GOT3 (cell line): ENCODE measurements at places on chromosomes 6 and 20.

DNA sequence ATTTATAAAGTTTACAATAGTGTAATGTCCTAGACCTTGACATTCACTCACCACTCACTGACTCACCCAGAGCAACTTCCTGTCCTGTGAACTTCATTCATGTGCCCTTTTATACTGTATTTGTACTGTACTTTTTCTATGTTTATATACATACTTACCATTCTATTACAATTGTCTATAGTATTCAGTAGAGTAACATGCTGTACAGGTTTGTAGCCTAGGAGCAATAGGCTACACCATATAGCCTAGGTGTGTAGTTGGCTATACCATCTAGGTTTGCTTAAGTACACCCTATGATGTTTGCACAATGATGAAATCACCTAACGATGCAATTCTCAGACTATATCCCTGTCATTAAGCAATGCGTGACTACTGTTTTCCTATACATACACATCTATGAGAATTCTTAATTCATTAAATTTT, 17.5 kb downstream of the EDEM2 start:
- DNase-seq = no peak

GRCh38 chr6:155260686-155261085, 3.1 kb upstream of the CLDN20 start:
- DNase-seq = no peak

DNA sequence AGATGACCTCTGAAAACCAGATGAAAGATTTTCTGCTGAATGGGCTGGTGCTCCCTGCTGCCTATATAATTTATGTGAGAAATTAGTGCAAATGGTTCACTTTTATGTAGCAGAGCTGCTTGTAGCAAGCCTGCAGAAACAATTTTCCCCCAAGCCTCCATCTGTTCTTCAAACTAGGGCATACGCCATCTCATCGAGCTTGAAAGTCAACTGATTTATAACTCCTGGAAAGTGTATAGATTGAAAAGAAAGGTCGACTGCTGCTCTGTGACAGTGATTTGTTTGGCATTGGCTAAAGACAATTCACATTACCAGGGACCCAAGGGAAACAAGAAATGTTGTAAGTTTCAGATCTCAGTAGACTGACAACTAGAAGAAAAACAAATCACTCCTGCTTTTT, 93.3 kb downstream of the PACRG start:
- DNase-seq = no peak

GRCh38 chr6:30806581-30807183, 62.3 kb upstream of the IER3 start:
- no peak for DNase-seq

DNA sequence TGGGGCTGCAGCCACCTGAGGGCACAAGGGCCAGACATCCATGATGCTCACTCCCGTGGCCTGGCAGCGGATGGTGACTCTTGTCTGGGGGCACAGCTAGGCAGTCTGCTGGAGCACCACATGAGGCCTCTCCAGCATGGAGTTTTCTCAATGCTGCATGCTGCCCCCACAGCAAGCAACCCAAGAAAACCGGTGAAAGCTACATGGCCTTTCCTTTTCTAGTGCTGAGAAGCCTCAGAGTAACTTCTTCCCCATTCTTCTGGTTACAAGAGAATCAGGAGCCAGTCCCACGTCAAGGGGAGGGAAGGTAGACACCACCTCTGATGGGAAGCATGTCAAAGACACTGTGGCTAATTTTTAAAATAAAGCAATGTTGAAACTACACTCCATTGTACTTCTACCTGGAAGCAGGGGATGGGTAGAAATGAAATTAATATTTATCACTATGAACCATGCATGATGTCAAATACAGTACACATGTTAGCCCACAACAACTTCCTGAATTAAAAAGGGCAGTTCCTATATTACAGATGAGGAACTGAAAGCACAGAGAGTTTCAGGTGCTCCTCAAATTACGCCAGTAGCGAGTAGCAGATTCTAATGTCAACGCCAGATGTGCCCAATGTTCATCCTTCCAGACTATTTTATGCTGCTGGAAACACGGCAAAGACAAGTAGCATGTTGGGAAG, 101.5 kb downstream of the LAMP5 start:
- DNase-seq = no peak

- no peak for DNase-seq
These were observed 34.9 kb upstream of the FOXC1 start for GRCh38 chr6:1574890-1575209.

DNA sequence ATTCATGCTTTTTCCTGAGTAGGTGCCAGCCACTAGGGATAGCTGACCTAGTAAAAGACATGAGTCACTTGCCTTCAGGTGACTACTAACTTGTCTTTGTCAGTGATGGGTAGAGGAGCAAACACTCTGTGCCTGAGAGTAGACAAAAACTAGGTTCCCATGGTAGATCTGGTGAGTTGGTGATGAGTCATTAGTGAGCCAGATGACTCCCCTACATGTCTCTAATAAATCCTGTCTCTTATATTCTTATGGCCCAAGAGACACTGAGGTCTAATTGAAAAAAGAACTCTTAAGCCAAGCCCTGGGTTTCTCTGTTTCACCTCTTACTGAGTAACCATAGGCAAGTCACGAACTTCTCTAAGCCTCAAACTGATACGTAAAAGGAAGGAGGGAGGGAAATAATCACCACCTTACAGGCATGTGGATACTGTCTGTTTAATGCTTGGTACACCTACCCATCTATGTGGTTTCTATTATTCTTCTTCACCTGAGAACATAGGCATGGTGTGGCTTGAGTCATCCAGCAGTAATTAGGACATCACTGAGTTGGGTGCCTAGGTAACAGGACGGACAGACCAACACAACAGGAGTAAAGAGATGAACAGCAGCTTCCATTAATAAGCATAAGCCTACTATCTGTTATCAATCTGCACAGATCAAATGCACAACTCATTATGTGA, 20.3 kb downstream of the TTPAL start:
- peak; percentile 15 for DNase-seq

GRCh38 chr20:38935967-38936407, 9.8 kb downstream of the FAM83D start:
- no peak for DNase-seq

DNA sequence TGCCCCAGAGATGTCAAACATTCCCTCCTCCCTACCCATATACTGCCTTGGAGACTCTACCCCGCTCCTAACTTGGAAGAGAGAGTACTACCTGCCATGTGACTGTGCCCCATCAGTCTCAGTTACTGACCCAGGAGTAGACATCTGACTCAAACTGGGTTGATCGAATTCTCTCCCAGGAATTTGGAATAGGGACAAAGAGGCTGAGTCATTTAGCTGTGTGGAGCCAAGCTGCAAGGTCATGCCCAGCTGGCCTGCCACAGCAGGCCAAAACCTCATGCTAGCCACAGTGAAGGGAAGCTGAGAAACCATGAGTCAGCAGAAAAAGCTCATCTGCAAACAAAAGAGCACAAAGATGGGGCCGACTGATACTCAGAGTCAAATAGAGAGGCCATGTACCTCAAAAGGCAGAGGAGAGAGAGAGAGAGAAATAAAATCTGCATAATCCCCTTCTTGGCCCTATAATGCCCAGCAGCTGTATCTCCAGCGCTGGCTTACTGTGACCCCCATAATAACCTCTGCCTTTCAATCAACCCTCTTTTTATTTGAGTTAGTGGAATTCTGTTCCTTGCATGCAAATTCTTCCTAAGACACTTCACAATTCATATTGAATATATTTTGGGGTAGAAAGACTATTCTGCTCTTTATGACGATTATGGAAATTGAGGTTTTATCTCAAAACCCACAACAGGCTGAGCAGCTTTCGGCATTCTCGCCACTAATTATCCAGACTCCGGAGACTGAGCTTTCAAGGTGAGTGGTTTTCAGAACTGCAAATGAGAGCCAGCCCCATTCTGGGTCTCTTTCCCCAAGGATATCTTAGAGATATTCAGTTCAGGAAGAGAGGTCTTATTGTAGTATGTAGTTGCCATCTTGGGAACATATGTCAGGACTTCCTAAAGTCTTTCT, 21.4 kb upstream of the AKIRIN2 start:
- DNase-seq = peak; percentile 65

DNA sequence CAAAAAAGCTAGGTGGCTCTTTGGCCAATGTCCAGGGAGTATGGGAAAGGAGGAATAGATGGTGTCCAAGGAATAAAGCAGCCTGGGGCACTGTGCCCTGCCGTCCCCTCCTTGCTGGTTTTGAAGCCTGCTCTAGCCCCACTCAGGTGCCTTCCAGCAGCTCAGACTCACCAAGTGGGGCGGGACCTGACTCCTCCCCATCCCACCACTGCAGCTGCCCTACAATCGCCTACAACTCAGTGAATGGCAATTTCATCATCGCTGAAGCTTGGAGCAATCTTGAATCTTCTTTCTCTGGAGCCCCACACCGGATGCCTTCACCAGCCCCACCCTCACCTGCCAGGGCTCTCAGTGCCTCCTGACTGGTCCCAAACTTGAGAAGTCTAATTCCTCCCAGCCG, 56.4 kb upstream of the NXT1 start:
- DNase-seq = no peak

- no peak for DNase-seq
These were observed 20.0 kb upstream of the SPO11 start for GRCh38 chr20:57309544-57310115.

DNA sequence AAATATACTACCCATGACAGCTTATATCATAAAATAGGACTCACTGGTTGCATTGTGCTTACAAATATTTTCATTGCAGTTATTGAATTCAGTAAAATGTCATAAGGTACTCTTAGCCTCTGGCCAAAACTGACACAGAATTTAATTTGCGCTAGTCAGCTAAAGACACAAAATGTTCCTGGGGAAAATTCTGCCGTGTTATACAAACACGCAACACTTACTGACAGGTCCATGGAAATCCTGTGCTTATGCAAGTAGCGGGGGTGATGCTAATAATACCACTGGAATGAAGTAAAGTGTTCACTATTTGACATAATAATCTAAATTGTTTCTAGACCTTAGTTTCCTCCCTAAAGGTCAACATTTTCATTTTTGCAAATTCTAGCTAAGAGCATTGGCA, 354.4 kb upstream of the RSPO3 start:
- no peak for DNase-seq

- no peak for DNase-seq
These were observed 486.1 kb downstream of the QKI start for GRCh38 chr6:163900570-163900969.

DNA sequence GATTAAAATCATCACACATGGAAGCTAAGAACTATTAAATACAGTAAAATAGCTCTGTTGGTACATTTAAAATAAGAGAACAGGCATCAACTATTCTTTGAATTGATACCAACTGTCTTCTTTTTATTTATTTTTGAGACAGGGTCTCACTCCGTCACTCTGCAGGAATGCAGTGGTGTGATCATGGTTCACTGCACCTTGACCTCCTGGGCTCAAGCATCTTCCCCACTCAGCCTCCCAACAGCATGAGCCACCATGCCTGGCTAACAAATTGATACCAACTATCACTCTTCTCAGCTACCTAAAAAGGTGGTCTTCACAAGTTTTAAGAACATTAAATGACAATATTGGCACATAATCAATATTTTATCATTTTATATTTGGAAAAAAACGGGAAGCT, 7.8 kb upstream of the PNISR start:
- DNase-seq = no peak

DNA sequence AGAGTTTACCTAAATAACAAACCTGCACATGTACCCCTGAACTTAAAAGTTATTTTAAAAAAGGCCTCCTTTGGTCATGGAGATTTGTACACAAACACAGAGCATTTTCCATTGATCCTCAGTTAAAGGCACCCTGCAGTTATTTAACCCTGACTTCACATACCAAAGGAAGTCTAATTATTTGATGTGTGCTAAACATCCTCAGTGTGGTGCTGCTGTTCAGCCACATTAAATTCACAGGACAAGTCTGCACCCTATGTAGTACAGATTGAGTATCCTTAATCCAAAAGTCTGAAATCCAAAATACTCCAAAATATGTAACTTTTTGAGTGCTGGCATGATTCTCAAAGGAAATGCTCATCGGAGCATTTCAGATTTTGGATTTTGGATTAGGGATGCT, 21.4 kb downstream of the KCNQ5 start:
- no peak for DNase-seq

DNA sequence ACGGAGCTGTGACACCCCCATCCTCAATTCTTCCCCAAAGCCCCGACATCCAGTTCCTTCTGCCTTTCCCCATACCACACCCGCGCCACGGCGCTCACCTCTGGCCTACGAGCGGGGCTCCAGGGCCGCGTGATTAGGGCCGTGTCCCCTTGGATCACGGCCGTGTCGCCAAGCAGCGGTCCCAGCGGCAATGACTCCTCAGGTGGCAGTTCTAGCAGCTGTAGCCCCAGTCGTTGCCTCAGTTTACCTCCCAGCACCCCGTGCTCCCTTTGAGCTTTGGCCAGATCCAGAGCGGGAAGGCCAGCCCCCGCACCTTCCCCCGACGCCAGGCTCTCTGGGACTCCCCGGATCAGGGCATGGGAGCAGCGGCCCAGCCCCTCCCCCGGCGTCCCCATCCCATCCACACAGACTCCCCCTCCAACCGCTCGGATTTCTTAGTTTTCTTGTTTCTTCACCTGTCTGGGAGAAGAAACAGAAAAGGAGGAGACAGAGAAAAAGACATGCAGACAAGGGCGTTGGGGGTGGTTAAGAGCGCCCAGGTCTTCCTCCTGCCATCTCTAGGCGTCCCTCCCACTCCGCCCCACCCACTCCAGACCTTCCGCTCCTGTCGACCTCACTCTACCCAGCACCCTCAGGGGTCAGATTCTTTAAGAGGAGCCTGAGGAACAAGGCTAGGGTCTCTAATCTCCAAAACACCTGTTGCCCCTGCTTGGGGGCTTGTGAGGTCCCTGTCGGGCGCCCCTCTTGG, at the start of gene DDAH2:
TSS of gene DDAH2 (minus strand) at position 533 of the 748 bp plus-strand sequence. CDS start at position 395, 138 bp downstream.
- DNase-seq = no peak

DNA sequence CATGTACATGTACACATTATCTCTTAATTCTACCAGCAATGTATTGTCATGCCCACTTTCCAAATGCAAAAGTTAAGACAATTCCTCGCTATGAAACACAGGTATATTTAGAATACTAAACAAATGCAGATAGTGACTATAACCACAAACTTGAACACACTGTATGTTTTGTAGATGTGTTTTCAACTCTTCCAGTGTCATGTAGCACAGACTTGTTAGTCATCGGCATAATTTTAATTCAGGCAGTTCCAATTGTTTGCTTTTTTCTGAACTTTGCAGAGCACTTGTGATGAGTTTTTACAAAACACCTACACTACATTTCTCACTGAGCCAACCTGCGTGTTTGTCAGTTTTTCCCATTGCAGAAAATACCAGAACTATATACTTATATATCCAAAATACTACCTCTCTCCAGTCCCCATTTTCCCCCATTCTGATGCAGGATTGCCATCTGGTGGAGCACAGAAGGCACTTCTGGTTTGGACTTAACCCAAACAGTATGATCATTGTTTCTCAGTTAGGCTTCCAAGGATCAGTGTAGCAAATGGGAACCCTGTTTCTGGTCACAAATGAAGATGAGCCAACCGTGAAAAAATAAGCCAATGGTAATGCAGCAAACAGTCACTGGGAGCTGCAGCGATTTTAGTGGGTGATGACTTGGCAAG, 143.4 kb downstream of the ADGRB3 start:
- DNase-seq = no peak

DNA sequence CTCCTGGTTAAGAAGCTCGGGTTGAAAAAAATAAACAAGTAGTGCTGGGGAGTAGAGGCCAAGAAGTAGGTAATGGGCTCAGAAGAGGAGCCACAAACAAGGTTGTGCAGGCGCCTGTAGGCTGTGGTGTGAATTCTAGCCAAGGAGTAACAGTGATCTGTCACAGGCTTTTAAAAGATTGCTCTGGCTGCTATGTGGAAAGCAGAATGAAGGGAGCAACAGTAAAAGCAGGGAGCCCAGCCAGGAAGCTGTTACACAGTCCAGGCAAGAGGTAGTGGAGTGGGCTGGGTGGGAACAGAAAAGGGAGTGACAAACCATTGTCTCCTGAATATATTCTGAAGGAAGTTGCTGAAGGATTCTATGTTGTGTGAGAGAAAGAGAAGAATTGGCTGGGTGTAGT, 2.0 kb downstream of the HFE start:
- no peak for DNase-seq
